ENCODE measurements at places on chromosomes 7 and 10.

DNA sequence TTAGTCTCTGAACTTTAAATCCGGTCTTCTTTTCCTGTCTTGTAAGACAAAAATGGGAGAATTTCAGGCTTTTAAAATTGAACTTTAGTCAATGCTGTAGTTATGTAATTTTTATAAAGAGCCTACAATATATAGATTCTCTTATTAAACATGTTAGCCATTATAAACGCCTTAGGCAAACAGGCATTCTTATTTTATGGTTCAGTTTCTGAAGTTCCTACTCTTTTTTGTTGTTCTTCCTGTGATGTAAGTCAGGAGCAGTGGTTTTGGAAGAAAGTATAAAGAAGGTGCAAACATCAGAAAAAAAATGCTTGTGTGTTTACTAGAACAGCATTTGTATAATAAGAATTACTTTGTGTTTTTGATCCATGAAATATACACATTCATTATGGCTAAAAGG lies 41.6 kb downstream of the BICC1 start:
- no peak for DNase-seq

GRCh38 chr7:90227259-90227658 lies 15.7 kb downstream of the STEAP2 start:
- no peak for DNase-seq

DNA sequence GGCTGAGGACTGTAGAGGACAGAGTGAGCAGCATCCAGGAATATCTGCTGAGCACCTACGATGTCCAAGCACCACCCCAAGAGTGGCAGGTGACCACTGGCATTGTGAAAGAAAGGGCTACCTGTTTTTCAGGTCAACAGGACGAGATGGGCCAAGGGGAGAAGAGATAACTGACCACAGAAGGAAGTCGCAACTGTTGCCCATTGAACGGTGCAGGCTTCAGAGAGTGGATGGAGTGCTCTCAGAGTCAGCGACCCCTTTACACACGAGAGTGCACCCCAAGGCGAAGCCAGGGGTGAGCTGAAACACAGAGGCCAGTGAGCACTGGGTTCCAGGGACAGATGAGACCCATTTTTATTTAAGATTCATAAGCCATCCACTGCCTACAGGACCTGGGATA lies 42.3 kb downstream of the HIPK2 start:
- DNase-seq: no peak

DNA sequence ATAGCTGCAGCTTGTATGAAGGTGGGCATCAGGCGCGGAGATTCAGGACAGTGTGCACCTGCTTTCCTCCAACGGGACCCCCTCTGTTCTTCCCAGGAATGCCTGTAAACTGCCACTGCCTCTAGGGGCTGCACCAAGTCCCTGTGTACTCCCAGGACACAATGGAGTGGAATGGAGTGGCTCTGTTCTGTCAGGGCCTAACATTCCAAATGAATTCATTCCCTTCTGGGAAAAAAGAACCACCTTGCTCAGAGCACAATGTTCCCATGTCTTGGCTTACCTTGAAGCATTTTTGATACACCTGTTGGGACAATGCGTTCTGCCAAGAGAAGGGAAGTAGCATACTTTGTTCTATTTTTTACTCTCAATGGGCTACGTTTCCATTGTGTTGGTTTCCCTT lies 339.4 kb downstream of the FRMD4A start:
- no peak for DNase-seq

GRCh38 chr7:127874951-127875608 lies 156.2 kb downstream of the LRRC4 start:
- no peak for DNase-seq

- DNase-seq: no peak
These were observed 4.5 kb upstream of the GRID1 start for GRCh38 chr10:86371116-86371515.

DNA sequence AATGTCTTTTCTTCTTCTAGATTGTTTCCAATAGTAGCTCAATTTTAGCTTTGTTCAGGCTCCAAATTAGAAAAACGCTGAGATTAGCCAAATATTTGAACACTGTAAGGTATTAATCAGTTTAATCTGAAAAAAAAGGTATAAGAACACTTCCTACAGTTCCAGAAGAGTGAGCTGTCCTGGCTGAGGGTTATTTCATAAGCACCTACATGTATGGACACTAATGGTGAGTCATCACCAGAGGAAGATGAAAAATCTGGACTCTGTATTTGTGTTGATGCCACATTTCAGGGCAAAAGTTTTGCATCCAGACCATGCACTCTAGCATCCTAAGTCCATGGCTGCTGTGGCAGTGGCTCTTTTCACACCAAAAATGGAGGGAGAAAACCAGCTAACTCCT lies 189.5 kb downstream of the ANKRD30A start:
- DNase-seq: no peak

DNA sequence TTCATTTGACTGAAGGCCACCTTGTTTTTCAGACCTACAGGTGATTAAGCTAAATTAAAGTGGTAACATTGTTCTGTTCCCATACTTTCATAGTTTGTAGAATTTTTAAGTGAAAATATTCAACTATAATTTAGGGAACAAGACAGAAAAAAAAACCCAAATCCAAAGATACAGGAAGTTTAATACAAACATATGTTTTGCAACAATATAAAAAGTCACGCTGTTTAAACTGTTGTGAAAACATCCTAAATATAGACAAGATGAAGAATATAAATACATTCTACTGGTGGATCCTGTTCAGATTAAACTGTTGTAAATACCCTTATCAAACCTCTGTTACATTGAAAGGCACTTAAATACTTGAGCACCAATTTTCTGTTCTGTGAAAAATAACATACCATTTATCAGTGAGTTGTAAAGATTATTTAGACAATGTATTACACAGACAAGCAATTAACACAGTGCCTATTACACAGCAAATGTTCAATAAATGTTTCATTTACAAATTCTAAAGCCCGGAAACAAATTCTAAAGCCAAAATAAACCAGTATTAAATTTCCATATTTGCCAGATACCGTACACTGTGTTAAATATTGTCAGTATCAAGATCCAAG lies 14.2 kb downstream of the ASZ1 start:
- DNase-seq: no peak

- no peak for DNase-seq
These were observed 63.3 kb upstream of the AGBL3 start for GRCh38 chr7:134922720-134923704.

DNA sequence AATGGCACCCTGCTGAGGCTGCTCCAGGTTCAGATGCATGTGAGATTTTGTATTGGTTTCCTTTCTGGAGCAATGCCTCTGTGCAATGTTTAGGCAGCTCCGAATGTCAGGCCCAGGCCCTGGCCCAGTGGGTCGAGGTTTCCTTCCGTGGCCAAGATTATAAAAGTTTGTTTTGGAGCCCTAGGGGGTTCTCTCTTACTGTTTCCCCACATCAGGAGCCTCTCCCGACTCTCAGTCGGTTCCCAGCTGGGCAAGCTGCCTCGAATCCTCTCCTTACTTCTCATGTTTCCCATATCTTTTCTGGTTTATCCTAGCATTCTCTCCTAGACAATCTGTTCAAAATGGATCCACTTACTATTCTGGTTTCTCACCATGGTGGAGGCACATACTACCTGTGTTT lies 11.0 kb downstream of the TMEM140 start:
- DNase-seq: no peak

DNA sequence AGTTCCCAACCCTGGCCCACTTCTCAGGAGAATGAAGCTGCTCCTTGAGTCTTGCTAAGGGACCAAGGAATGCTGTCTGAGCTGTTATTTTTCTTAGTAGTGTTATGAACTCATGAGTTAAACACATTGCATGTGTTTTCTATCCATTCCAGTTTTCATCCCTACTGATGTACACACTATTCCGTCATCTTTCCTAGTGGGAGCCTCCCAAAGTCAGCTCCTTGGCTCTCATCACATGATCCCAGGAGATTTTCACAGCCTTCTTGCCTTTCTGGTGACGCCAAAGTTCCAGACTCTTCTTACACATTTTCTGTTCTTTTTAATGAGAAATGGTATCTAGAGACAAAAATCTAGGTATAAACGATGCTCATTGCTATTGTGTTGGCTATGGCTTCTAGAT lies 8.4 kb upstream of the C10orf71 start:
- no peak for DNase-seq

- no peak for DNase-seq
These were observed 391.7 kb upstream of the KLF6 start for GRCh38 chr10:4176500-4177281.

All from activated CD8-positive, alpha-beta memory T cell treated with anti-CD3 and anti-CD28 coated beads for 1 hour (primary cell).